ENCODE measurements at places on chromosomes 12 and 14. TPM values are rescaled to one million over a fixed set of nuclear protein-coding genes. Genes with fewer than 3 reads are reported as not detected.

The NYNRIN gene
- total RNA-seq = 5.5 TPM

The FGF23 gene
- not detected for total RNA-seq

The FAM234B gene
- total RNA-seq = 4.7 TPM

The CCDC38 gene
- total RNA-seq = 0.15 TPM

The SPTB gene
- not detected for total RNA-seq

The CLEC2B gene
- total RNA-seq = 64.1 TPM

The ADAM20 gene
- not detected for total RNA-seq

The SPRYD3 gene
- total RNA-seq = 39.8 TPM

The KLRK1 gene
- total RNA-seq = not detected

The PRICKLE1 gene
- total RNA-seq = 11.1 TPM

The AICDA gene
- total RNA-seq = not detected

The MIPOL1 gene
- total RNA-seq = 3.6 TPM

The ISCU gene
- total RNA-seq = 112 TPM

The DPPA3 gene
- not detected for total RNA-seq

The PLD4 gene
- not detected for total RNA-seq

The GPRC5D gene
- not detected for total RNA-seq

The FBLN5 gene
- 0.15 TPM for total RNA-seq

The ALKBH2 gene
- 6.1 TPM for total RNA-seq

The ART4 gene
- 2.7 TPM for total RNA-seq

The PLEKHH1 gene
- 0.05 TPM for total RNA-seq

The CLEC2A gene
- total RNA-seq = not detected

The CLEC1A gene
- total RNA-seq = 21.0 TPM

The CD163L1 gene
- 1.7 TPM for total RNA-seq

The HSPB8 gene
- total RNA-seq = 19.1 TPM

The SOX5 gene
- 0.10 TPM for total RNA-seq

The MDP1 gene
- total RNA-seq = 15.9 TPM

The KIF5A gene
- not detected for total RNA-seq

The LYZ gene
- not detected for total RNA-seq

The NPFF gene
- total RNA-seq = not detected

The OAS1 gene
- 46.4 TPM for total RNA-seq

The SRRM4 gene
- total RNA-seq = not detected

The VWF gene
- 837 TPM for total RNA-seq

The HCAR2 gene
- total RNA-seq = not detected

The HOXC12 gene
- not detected for total RNA-seq

The AQP6 gene
- not detected for total RNA-seq

The PPP2R5C gene
- total RNA-seq = 60.0 TPM

The ANKS1B gene
- 0.13 TPM for total RNA-seq

The FAM186B gene
- not detected for total RNA-seq

The CLEC9A gene
- total RNA-seq = not detected

The ERC1 gene
- total RNA-seq = 21.5 TPM
